ENCODE measurements at places on chromosomes 4 and X.

DNA sequence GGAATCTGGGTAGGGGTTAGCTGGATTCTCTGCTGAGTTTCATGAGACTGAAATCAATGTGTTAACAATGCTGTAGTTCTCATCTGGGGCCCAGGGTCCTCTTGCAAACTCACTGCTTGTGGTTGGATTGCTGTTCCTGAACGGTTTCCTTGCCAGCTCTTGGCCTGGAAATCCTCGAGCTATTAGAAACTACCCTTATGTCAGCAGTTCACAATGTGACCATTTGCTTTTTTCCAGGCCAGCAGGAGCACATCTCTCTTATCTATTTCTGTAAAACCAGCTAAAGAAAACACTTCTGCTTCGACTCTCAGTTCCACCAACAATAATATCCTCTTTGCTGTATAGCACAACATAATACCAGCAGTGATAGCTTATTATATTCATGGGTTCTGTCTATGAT is 140.1 kb upstream of the TRAM1L1 start:
- no peak for DNase-seq

- no peak for DNase-seq
These were observed 2.2 kb upstream of the PCDH18 start for GRCh38 chr4:137534516-137534915.

DNA sequence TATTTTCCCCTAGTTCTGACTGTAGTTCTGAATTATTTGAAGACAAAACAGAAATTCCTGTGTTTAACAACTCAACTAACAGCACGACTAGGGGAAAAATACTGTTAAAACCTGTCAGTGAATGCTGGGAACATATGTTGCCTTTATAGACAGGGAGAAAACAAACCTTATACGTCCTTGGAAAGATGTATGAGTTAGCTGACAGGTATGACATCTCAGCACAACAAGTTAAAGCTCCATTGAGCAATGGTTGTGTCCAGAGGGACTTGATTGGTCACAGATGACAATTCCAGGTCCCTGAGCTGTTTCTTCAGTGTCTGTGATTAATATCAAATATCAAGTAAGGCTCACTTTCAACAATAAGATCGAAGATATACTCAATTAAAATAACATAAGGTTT is 58.2 kb upstream of the DDIT4L start:
- DNase-seq = no peak

- DNase-seq = no peak
These were observed 210.9 kb upstream of the FAM241A start for GRCh38 chr4:111934314-111934713.

Data from pulmonary artery endothelial cell (primary cell).